ENCODE measurements at places on chromosomes 16 and 17.

GRCh38 chr17:82049521-82049971 is 2.1 kb downstream of the RFNG start:
- DNase-seq: no peak

- no peak for DNase-seq
Observed at GRCh38 chr16:51049678-51050376, 101.2 kb downstream of the SALL1 start.

DNA sequence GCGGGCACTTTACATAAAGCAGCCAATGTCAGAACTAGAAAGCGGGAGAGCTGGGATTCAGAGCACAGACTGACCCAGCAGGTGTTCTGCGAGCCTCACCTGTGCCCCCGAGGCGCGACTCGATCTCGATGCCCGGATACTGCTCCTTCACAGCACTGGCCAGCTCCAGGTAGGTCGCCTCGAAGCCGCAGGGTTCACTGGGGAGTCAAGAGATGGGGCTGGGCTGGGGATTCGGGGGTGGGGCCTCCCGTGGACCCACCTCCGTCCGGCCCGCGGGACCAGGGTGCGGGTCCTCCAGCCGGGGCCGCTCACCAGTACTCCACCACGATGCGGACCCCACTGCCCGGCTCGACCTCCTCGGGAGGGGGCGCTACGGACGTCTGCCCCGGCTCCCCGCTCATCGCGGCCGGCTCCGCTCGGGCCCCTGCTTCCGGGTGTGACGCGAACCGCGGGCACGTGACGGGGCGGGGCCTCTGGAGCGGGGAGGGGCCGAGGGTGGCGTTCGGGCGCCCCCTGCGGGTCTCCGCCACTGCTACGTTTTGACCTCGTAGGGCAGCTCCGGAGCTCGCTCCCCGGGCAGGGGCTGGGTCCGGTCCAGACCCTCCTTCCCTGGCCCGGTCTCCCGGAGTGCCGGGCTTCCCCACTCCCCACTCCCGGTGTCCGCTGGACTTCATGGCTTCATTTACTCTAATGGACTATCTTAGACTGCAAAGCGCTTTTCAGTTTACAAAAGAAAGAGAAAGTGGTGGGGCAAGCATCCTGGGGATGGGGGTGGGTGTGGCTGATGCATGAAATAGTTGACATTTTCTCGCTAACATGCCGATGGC is at the start of gene MIEN1:
TSS of gene MIEN1 (minus strand) at position 438 of the 827 bp plus-strand sequence. CDS start at position 401, 37 bp downstream.
- peak; percentile 97 for DNase-seq

GRCh38 chr17:42101513-42102292 is 3.4 kb upstream of the ZNF385C start:
- no peak for DNase-seq

- DNase-seq: no peak
Observed at GRCh38 chr16:54417384-54417783, 130.8 kb upstream of the IRX3 start.

DNA sequence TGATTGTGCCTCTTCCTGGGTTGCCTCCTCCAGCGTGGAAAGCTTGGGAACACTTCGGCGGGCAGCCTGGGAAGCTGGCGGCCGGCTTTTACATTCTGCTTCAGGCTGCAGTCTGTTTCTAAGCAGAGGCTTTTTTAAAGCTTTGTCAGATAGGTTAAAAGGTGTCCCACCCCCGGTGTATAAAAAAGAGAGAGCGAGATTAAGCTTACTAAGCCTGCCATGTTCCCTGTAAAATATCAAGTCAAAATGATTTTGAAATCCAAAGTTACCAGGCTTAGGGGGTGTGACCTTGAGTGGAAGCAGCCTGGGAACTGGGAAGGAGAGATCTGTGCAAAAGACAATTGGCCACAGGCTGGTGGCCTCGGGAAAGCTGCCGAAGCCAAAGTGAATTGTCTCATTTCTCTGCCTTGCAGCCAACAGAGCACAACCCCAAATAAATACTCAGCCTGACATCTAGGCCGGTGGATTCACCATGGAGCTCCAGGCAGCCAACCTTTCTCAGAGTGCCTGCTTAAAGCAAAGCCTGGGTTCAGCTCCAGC is 254.5 kb downstream of the FTO start:
- no peak for DNase-seq

DNA sequence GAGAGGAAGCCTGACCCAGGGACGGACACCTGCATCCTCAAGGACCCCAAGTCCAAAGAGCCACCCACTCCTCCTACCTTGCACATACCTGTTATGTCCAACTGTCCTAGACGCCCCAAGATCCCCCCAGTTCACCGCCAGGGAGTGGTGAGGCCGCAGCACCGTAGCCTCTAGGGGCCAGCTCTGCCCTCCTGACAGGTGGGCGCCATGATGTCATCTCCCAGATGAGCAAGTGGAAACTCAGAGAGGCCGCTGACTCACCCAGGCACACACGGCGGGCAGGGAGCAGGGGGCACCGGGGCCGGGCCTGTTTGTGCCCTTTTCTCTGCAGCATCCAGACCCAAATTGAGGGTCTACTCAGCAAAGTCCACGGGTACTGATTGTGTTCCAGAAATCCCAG is 4.8 kb upstream of the ZNF469 start:
- no peak for DNase-seq

DNA sequence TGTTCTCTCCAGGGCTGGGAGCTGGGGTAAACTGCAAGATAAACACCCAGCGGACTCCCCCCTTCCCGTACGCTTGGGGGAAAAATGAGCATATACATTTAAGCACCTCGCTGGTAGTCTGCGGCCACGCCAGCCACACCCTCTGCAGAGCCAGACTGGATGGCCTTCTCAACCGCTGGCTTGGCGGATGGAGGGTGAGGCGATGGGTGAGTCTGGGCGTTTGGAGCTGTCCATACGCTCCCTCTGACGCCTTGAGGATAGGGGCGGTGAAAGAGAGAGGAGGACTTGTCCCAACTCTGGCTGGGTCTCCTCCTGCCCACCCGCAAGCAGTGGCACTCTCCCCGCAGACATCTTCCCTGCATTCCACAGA is 1.0 kb downstream of the ITGA3 start:
- no peak for DNase-seq

- DNase-seq: no peak
Observed at GRCh38 chr16:80028581-80029380, 428.2 kb upstream of the MAF start.

- no peak for DNase-seq
Observed at GRCh38 chr16:50957056-50957455, 194.0 kb downstream of the SALL1 start.

DNA sequence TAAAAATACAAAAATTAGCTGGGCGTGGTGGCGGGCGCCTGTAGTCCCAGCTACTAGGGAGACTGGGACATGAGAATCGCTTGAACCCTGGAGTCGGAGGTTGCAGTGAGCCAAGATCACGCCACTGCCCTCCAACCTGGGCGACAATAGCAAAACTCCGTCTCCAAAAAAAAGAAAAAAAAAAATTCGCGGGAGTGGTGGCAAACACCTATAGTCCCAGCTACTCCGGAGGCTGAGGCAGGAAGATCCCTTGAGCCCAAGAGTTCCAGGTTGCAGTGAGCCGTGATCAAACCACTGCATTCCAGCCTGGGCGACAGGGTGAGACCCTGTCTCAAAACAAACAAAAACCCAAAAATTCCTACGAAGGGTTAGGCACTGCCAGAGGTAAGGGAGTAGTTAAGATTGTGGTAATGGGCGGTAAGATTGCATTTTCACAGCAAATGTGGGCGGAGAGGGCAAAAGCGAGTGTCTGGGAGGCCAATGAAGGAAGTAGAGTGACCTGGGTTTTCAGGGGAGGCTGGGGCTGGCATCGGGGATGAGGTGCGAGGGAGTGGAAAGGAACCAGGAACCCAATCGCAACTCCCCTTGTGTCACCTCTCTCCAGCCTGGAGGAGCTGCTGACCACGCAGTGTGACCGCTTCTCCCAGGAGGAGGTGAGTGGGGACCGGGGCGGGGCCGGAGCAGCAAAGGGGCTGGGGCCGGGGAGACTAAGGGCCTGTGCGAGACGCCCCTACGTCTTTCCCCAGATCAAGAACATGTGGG is 2.6 kb downstream of the MYL11 start:
- DNase-seq: no peak

DNA sequence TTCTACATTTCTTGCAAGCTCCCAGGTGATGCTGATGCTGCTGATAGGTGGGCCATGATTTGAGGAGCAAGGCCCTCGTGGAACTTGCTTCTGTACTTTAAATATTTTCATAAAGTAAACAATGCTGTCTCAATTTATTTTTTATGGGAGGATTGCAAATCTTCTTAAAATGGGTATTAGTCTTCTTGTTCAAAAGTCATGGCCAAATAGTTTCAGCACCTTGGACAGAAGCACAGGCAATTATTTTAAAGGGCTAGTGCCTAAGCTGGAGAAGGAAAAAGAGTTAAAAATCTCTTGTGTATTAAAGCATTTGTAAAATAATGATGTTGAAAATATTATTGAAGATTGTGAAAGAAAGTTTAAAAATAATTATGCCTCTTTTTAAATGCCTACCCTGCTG is 50.5 kb downstream of the GPR139 start:
- no peak for DNase-seq

DNA sequence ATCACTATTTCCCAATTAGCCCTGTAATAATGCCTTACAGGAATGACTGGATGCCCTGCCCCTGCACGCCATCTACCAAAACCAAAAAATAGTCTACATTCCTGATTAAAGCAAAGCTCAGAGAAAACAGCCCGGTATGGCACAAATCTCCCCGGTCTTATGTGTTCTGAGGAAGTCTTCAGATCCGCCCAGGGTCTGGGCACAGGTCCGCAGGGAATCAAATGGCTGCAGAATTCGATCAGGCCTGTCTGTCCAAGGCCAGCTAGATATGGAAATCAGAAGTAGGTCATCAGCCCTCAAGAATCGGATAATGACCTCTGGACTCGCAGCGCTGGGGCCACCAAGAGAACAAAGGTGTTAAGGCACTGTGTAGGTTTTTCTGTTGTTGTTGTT is 171.0 kb downstream of the ZFHX3 start:
- DNase-seq: no peak

DNA sequence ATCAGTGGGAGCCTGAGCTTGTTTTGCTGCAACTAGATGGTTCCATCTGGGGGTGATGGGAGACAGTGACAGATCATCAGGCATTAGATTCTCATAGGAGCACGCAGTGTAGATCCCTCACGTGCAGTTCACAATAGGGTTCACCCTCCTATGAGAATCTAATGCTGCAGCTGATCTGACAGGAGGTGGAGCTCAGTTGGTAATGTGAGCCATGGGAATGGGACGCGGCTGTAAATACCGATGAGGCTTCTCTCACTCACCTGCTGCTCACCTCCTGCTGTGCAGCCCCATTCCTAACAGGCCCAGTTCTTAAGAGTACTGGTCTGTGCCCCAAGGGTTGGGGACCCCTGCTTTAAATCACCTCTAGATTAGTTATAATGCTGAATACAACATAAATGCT is 137.5 kb upstream of the PLEKHM1 start:
- DNase-seq: no peak

- no peak for DNase-seq
Observed at GRCh38 chr17:72424505-72425117, 303.8 kb downstream of the SOX9 start.

- peak; percentile 66 for DNase-seq
Observed at GRCh38 chr17:2244545-2245525, 58.8 kb downstream of the SMG6 start.

- no peak for DNase-seq
Observed at GRCh38 chr16:87947356-87948118, 3.7 kb upstream of the BANP start.

DNA sequence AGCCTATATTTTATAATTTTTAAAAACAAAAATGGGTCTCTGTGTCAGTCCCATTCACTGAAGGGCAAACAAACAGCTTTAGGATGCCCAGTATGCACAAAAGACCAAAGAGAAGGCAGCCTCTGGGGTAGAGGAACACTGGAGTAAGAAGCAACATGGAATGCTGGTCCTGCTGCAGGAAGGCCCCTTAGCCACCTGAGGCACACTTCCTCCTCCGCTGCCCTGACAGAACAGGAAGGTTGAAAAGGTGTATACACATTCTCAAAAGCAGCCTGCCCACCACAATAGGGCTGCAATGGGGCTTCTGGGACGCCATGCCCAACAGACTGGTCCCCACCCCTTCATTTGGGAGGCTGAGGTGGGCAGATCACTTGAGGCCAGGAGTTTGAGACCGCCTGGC is 19.5 kb downstream of the TOM1L2 start:
- no peak for DNase-seq

- no peak for DNase-seq
Observed at GRCh38 chr17:79914813-79915740, 75.8 kb upstream of the CBX4 start.

- no peak for DNase-seq
Observed at GRCh38 chr17:75504347-75505151, 10.8 kb downstream of the CASKIN2 start.

DNA sequence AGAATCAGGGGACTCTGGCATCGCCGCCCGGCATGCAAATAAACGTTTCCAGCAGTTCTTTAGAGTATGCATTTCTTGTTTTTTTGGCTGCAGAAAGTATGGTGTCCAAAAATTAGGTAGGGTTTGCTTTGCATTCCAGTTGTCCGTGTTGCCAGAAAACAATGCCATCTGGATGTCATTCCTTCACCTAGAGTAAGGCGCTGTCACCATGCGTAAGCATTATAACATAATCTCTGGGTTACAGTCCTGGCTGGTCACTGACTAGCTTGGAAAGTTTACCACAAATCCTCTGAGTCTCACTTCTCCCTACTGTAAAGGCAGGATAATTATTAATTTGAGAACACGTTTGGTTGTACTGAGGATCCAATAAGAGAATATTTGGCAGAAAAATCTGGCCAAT is 457.7 kb downstream of the XYLT1 start:
- no peak for DNase-seq

GRCh38 chr17:1640329-1641064 is 5.0 kb downstream of the SCARF1 start:
- DNase-seq: no peak

- DNase-seq: no peak
Observed at GRCh38 chr17:57277923-57278604, 21.7 kb downstream of the MSI2 start.

GRCh38 chr17:49910094-49910857 is 58.7 kb upstream of the DLX4 start:
- no peak for DNase-seq
